ENCODE measurements at places on chromosomes 11 and 22.
A peak's percentile ranks its signal among the peaks of the same experiment; 100 is the strongest.

DNA sequence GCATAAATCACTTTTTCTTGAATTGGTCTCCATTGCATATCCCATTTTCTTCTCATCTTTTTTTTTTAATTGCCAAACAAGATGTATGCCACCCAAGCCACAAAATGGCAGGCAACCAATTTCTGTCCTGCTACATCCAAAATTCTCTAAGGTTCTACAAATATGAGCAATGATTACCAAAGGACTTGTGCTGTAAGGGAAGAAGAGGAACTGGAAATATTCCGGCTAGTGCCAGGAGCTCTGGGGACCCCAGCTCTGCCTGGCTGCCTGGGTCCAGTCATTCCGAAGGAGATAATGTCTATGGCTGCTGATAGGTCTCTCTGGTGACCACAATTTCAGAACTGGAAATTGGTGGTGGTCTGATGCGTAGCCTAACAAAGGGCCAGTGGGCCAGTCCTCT is 17.1 kb upstream of the SNX32 start:
- DNase-seq = no peak

- no peak for DNase-seq
These were observed 201.1 kb upstream of the LRRC4C start for GRCh38 chr11:41660585-41660984.

- no peak for DNase-seq
These were observed 592.6 kb downstream of the ETS1 start for GRCh38 chr11:127994736-127995135.

GRCh38 chr11:101043940-101044339 is 85.7 kb downstream of the PGR start:
- no peak for DNase-seq

DNA sequence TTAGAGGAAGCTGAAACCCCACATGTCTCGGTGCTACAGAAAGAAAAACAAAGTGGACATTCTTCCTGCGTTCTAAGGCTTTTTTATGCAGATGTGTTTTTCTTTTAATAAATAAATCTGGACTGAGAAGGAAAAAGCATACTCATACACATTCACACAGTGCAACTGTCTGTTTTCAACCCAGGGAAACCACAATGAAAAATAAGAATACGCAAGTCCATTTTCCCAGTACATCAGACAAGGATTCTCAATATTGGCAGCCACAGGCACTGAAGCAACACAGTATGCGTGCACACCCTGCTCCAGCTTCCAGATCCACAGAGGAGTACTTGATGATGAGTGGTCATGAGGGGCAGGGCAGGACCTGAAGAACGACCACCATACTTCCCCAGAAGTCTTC is 86.9 kb downstream of the ETS1 start:
- DNase-seq = no peak

GRCh38 chr11:77107950-77108349 is 5.3 kb downstream of the OMP start:
- no peak for DNase-seq

- DNase-seq = no peak
These were observed 135.6 kb upstream of the ZC3H12C start for GRCh38 chr11:109957601-109958000.

GRCh38 chr22:35894937-35895708 is 133.5 kb downstream of the RBFOX2 start:
- no peak for DNase-seq

DNA sequence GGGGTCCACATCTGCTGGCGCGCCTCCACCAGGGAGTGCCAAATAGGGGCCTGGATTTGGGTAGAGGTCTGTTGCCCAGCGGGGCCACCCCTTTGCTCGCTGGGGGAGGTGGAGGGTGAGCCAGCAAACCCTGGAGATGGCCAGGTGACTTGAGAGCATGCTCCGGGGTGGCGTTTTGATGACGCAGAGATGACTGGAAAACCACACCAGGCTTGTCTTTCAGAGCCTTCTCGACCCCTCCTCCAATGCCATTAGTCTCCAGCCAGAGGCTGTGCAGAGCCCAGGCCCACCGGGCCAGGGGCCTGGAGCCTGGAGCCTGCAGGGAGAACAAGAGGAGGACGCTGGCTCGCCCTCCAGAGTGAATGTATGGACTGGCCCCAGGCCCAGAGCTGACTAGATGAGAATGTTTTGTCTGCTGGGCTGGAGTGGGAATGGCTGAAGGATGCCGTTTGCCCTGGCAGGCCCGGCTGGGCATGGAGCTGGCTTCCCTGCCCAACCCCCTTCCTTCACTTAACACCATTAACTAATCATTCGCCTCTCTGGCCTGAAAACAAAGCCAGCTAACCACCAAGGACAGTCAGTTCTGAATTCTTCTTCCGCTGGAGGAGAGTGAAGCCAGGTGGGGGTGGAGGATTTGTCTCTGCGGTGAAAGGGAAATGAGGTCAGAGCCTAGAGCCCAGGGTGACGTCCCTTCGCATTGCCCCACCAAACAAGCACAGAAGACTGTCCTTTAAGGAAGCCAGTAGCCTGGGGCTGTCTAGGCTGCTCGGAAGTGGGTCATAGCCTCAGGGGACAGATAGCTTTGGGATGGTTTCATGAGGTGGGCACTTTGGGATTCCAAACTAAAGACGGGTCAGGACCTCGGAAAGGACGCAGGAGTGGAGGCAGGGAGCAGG is 1.6 kb upstream of the MCAM start:
- peak; percentile 78 for DNase-seq

DNA sequence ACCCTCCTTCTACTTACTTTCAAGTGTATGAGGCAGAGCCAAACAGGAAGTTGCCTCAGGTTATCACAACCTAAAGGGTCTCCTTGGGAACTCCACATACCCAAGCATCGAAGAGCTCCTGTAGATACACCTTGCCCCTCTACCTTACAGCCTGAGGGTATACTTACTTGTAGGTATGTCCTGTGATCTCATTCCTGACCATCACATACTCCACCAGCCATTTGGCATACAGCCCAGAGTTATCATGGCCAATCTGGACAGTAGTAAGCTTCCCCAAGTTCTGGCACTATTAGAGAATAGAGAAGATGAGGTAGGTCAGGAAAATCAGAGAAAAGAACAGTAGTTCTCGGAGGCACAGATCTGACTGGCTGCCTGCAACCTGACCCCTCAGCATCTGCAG is 53.4 kb upstream of the SCUBE2 start:
- no peak for DNase-seq

- no peak for DNase-seq
These were observed 50.3 kb downstream of the NAT10 start for GRCh38 chr11:34155757-34156062.

DNA sequence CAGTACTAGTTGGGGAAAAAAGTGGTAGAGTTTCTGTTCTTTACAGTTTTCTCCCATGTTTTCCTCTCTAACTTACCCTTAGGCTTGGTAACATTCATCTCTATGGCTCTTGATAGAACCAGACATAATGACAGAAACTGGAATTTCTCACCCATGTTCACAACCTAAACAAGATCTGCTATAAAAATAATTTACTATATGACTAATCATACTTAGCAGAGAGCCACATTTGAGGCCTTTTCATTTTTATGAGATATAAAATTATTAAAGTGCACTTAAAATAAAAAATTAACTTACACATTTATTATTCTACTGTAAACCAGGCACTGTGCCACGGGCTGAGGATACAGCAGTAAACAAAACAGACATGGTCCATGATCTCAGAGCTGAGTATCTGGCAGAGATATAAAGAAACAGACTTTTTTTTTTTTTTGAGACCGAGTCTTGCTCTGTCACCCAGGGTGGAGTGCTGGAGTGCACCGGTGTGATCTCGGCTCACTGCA is 98.1 kb downstream of the GAB2 start:
- DNase-seq = no peak

GRCh38 chr22:17268501-17269223 is 49.4 kb upstream of the ADA2 start:
- no peak for DNase-seq

GRCh38 chr11:3642071-3642951 is 519 bp upstream of the ART5 start:
- DNase-seq = no peak

DNA sequence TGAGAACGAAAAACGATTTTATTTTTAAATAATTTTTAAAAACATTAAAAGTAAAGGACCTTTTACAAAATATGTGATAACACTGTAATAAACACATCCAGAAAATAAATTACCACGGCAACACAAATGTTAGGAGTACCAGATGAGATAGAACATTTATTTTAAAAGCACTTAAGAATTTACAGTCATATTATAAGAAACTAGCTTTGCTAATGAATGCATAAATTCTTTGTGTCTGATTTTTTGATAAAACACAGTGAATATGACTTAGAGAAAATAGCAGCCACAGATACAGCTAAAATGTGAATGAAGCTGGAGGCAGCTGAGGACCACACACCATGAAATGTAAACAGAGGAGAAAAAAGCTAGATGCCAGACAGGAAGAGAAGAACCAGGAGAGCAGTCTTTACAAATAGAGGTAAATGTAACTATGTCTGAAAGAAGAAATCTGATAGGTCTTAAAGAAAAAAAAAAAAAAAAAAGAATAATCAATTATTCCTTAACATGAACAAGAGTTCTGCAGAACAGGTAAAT is 14.6 kb downstream of the CCDC34 start:
- no peak for DNase-seq

DNA sequence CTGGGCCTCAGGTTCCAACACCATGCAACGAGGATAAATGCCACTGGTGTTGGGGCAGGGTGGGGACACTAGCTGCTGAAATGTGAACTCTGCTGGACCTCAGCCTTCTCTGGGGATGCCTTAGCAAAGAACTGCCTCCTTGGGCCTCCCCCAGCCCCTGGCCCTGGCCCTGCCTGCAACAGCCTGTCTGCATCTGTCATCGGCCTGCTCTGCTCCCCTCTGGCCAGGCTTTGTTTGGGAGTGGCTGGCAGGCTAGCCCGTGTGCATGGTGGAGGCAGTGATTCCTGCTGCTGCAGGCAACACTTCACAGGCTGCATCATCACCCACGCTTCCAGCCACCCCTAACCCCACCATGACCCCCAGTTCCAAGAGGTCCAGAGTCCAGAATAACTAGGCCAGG is 11.5 kb upstream of the MYOD1 start:
- DNase-seq = no peak

GRCh38 chr11:37100008-37100407 is 502.0 kb upstream of the RAG2 start:
- no peak for DNase-seq

DNA sequence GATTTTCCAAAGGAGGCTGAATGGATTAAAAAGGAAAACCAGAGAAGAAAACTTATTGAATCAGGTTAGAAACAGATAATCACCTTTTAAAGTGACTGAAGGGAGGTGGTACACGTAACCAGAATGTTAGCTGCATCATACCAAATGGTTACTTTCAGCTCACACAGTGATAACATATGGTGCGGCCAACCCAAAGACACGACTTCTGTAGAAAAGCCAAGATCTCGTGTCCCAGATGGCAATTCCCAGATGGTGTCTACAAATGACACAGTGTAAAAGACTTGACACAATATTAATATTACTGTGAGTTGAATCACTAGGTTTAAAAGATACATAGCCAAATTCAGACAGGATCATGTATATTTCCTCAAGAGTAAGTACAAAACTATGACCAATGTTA is 5.2 kb downstream of the PPP2R1B start:
- no peak for DNase-seq

- no peak for DNase-seq
These were observed 6.0 kb downstream of the P2RX6 start for GRCh38 chr22:21020802-21021429.

DNA sequence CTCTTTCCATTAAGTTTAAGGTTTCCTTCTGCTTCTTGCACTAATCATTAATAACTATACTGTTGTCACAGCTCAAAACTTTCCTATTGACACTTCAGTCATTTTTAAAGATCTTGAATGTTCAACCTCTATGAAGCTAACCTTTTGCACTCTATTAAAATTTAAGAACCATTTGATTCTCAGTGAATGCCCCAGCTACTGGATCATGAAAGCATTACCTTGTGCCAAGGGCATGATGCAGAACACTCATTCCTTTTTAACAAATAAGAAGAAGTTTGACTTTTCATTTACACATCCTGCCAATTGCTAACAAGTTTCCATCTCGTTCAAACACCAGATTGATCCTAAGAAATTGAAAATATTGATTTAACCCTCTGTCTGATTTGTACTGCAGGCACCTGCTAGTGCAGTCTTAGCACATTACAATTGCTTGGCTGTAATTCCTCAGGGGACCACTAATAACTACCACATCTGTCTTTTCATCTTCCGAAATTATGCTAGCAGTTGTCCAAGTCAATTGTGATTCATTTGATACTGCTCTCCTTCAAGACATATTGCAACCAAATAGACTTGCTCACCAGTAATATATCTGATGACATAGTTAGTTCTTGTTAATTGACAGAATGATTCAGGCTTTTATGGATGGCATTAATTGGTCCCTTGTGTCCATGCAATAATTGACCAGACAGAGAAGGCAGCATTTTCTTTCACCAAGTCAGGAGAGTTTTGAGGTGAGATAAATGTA is 158.4 kb downstream of the TEAD1 start:
- no peak for DNase-seq

DNA sequence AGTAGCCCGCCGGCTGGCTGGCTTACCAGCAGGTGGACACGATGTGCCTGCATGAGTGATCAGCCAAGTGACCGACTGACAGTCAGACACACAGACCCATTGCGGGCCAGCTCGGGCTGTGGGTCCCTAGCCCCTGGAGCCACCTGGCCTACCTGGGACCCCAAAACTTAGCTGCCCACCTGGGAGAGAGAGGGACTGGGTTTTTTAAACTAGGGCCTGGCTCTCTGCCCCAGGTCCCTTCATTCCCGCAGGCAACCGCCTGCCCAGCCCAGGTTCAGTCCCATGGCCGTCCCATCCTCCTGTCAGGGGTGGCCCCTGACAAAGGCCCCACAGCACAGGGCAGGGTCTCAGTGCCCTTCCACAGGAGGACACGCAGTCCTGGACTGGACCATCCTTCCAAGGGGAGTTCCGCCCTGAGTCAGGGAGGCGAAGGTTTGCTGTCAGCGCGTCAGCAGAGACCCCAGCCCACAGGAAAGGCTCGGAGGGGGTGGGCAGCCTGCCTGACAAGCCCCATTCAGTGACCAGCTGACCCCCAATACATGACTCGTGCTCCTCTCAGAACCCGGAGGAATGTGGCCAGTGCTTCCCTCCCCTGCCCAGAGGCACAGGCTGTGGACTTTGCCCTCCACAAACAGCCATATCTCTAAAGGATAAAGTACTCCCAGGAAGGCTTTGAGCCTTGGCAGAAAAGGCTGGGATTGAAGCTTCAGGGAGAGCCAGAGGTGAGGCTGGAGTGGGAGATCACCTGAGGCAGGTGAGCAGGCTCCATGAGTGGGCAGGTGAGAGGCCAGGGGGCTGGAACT is 8.4 kb downstream of the SLCO2B1 start:
- no peak for DNase-seq

GRCh38 chr11:128342511-128343134 is 244.7 kb downstream of the ETS1 start:
- peak; percentile 47 for DNase-seq

DNA sequence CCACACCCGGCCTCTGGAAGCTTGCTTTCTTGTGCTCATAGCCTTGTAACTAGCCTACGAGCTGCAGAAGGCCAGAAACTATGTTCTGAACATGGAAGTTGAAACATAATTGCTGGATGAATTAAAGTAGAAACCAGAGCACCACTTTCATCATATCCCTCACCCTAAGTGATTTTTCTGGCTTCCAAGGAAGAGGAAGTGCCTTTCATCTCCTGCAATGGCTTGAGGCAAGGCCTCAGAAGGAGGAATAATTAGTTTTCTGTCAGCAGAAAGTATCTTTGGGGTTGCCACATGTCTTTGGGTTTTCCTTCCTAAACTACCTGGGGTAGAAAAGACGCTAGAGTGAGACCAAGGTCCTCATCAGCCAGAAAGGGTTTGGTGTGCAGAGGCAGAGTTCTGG is 14.5 kb downstream of the RPL27A start:
- no peak for DNase-seq

Measured in GM12864 (cell line).